ENCODE measurements at places on chromosomes 3 and 15.
A peak's percentile ranks its signal among the peaks of the same experiment; 100 is the strongest.

DNA sequence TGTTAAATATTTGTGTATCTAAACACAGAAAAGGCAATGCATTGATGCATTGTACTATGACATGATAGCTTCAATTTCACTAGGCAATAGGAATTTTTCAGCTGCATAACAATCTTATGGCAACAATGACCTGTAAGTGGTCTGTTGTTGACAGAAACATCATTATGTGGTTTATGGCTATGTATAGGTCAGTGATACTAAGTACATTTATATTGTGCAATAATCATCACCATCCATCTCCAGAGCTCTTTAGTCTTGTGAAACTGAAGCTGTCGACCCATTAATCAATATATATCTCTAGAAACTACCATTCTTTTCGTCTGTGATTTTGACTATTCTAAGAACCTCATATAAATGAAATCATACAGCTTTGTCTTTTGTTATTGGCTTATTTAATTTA, 200.1 kb upstream of the ZNF717 start:
- peak; percentile 3 for DNase-seq

- DNase-seq, result peak; percentile 93
Measured at GRCh38 chr3:183265157-183265642, 12.1 kb downstream of the B3GNT5 start.

GRCh38 chr15:25714538-25714840, 148.6 kb downstream of the ATP10A start:
- no peak for DNase-seq

- no peak for DNase-seq
Measured at GRCh38 chr3:187957582-187957981, 196.4 kb upstream of the LPP start.

Data from NCI-H69 (cell line).